ENCODE measurements at places on chromosomes 16 and 17. TPM values are rescaled to one million over a fixed set of nuclear protein-coding genes. Genes with fewer than 3 reads are reported as not detected.

PRSS22 gene
- not detected for total RNA-seq

SEPTIN12 gene
- not detected for total RNA-seq

DNA sequence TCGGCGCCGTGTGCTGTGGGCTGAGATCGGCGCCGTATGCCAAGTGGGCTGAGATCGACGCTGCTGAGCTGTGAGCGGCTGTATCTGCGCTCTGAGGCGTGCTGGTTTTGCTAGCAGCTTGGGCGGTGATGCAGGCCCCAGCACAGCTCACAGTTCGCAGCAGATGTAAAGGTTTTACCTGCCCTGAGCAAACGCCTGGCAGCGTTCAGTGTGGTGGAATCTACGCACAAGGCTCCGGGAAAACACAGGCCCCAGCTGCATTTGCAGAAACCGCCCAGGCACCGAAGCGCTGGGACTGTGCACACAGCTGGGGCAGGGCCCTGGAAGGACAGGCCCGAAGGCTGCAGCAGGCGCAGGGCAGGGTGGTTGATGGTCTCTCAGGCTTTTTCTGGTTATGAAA lies 8.0 kb upstream of the ZNF469 start:
- DNase-seq, result peak; percentile 49

DNA sequence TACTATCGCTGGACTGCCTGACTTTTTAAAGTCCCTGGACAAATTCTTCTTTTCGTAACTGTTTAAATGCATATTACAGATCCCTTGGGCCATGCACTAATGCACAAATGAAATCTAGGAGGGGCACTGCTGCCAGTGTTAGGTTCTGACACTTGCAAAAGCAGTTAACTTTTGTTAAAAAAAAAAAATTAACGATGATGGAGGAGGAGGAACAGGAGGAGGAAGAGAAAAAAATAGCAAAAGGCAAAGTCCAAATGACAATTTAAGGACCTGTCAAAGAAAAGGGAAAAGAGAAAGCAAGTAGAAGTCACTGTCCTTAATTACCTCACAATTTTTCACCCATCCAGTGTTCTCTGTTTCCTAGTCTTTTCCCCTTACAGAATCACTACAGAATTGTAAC lies 97.8 kb upstream of the CORO6 start:
- no peak for DNase-seq

DNA sequence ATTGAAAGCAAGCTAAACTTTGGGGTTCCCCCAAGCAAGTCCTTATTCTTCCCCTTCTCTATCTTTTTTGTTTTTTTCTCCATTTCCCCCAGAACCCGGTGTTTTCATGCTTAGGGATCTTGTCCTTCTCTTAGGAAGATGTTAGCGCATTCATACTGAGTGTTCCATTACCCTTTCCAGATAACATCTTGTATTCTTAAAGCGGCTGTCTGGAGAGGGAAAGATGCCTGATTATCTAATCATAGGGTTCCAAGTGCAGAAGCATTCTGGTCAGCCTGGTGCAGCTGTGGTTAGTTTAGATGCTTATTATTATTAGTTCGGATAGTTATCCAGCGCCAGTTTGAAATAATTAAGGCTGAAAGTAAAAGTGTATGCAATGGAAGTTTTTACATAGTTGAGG lies 2.0 kb downstream of the TOM1L1 start:
- no peak for DNase-seq

GRCh38 chr16:87740909-87741424 lies 24.8 kb downstream of the KLHDC4 start:
- no peak for DNase-seq

DNA sequence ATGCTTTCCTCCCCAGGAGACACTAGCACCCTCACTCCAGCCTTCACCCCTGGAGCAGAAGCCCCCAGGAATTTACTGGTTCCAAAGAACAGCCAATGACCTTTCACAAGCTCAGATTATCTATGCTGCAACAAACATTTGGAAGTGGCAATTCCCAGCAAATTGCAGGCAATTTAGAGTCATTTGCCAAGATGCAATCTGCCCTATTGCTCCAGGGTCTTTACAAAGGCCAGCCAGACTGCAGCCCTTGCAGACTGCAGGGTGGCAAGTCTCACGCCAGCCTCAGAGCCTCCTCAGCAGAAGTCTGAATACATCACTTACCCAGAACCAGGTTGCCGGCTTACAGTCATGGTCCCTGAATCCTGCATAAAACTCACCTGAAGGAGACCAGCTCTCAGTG lies 21.8 kb downstream of the AXIN1 start:
- DNase-seq, result no peak

DNA sequence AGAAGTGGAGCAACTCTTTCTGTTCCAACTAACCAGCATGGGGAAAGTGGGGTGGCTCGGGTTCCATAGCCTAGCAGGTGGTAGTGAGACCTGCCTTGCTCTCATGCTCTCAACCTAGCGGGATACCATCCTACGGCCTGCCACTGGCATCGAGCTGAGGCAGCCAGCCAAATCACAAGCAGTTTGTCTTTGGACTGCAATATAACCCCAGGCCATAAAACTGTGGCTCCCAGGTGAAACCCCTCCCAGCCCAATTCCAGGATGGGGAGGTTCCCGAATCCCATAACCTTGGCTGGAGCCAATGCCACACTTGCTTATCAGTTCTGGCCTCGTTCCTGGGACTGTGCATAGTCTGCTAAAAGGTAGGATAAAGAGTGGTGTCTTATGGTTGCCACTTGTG lies 155.8 kb upstream of the NETO2 start:
- no peak for DNase-seq

- peak; percentile 91 for DNase-seq
Observed at GRCh38 chr16:27495191-27495590, 54.5 kb downstream of the GTF3C1 start.

DNA sequence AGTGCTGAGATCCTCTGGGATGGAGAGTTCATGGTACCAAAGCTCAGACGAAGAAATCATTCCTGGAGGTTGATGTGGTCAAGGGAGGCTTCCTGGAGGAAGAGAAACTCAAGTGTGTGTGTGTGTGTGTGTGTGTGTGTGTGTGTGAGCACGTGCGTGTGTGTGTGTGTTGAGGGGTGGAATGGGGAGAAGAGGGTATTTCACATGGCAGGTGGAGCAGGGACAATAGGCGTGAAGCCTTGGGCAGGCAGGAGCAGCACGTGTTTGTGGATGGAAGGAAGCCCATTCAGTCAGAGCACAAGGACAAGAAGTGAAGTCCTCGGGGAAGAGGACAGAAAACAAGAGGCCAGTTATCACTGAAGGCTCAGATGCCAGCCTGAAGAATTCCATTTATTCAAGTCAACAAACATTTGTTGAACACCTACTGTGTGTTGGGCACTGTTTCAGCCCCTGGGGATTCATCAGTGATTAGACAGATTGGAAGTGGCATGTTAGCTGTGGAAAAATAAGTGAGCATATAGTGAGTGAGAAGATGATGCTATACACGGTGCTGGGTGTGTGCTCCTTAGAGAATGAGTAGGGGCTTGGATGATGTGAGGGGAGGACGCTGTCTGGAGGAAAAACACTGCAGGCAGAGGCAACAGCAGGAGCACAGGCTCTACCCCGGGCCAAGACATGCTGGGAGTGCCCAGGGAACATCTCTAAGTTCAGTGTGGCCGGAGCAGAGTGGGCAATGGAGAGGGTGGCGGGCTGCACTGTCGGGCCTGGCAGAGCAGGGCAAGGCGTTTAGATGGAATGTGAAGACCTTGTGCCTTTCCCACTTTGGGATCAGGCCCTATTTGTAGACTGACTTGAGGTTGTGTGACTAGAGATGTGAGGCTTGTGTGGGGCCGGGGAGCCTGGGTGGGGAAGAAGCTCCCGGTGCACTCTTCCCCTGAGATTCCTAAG lies 267.1 kb downstream of the CBLN1 start:
- DNase-seq, result no peak

LRRC46 gene
- not detected for total RNA-seq

CES4A gene
- total RNA-seq, result 7.4 TPM

SLC6A2 gene
- not detected for total RNA-seq

DNA sequence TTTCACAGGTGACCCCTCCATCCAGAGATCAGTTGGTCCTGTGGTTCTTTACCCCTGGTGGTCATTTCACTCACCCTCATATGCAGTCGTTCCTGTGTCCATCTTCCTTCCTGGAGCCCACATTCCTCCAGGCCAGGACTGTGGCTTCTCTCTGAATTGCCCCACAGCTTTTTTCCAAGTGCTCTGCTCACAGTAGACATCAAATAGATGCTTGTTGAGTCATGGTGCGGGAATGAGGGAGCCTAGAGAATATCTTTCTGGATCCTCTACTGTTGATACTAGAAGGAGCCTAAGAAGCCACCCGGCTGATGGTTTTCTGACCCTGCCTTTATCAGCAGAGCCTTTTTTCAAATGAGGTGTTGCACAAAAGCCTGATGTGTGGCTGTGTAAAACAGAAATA lies 10.4 kb downstream of the USB1 start:
- no peak for DNase-seq

DNA sequence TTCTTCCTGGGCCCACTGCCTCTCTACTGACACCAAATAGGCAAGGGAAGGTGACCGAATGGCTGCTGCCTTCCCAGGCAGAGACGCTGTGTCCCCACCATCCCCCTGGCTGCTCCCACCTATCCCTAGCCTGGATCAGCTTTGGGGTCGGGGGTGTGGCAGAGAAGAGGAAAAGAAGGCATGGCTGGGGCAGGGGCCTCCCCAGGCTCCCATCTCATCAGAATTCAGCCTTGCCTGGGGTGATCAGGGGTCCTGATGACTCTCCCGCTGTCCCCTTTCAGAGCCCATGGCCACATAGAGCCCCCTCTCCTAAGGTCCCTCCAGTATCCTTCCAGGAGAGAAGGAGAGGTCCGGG lies 665 bp downstream of the PLXDC1 start:
- DNase-seq, result no peak

CLCN7 gene
- total RNA-seq, result 52.6 TPM

CCL1 gene
- total RNA-seq, result not detected

CD300E gene
- 1.4 TPM for total RNA-seq

GRCh38 chr17:44901411-44901921 lies 2.2 kb upstream of the EFTUD2 start:
- no peak for DNase-seq

GRCh38 chr17:66981983-66982508 lies 17.5 kb downstream of the CACNG4 start:
- DNase-seq, result no peak

GRCh38 chr17:56891751-56892150 lies 22.1 kb downstream of the TRIM25 start:
- DNase-seq, result peak; percentile 87

IGF2BP1 gene
- total RNA-seq, result 0.05 TPM

CHAD gene
- 0.46 TPM for total RNA-seq

DNA sequence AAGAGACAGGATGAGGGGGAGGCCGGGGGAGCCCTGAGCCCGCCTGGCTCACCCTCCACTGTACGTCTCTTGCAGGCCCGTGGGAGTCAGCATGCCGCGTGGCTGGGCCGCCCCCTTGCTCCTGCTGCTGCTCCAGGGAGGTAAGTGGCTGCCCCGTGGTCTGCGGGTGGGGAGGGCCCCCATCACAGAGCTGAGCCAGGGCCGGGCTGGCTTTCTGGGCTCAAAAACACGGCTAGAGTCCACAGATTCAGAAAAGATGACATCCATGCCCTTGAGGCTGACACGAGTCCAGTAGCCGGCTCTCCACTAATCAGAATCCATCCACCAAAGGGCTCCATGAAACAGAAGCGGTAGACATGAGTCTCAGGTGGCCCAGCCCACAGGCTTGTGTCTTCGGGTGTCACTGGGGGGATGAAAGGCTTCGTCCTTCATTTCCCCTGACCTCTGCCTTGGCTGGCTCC lies 28.0 kb downstream of the IL21R start:
- DNase-seq, result no peak

PRKCB gene
- total RNA-seq, result 26.9 TPM

GRCh38 chr17:17384961-17385360 lies 81.8 kb downstream of the NT5M start:
- no peak for DNase-seq

PSMC3IP gene
- 4.7 TPM for total RNA-seq

PDIA2 gene
- 0.88 TPM for total RNA-seq

GRCh38 chr17:56937687-56938086 lies 23.2 kb downstream of the COIL start:
- DNase-seq, result no peak

DNA sequence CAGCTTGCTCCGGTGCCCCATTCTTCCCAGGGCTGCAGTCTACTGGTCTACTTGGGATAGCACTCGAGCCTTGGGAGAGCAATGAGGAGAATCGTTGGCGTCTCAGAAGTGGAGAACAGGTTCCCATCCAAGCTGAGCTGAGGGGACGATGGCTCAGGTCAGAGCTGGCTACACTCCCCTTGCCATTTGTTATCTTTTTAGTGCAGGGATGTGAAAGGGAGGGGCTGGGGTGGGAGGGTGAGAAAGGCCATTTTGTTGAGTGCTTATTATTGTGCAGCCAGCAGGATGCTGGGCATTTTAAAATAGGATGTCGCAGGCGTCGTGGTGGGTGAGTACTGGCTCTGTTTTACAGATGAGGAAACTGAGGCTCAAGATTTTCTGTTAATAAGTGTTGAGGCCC lies 410.8 kb downstream of the SNX29 start:
- no peak for DNase-seq

DNA sequence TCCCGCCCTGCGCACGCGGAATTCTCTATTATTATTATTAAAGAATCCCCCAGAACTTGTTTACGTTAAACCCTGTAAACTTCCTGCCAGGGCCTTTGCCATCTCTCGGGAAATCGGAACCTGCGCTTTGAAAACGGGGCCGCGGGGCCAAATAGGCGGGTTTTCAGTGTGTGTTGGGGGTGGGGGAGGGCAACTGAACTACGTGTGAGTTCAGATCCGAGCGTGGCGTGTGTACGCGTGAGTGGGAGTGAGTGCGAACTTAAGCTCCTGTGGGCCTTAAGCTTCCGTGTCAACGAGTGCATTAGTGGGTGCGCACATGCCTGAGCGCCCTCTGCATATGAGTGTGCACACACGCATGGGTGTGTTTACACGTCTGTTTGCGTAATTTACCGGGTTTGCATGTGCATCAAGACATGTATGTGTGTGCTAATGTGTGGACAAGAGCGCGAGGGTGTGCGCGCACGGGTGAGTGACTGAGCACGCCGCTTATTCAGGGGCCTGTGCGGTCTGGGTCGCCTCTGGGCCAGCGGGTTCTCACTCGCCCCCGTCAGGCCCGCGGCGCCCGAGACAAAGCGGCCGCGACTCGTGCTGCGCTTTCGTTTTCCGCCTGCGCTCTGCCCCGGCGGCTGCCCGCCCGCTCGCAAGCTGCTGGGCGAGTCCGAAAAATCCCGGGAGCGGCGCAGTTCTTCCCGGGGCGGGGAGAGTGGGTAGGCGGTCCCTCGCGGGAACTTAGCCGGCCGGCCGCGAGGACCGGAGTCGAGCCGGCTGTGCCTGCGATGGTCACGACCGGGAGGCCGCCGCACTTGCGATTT lies 1.2 kb upstream of the FOXF1 start:
- peak; percentile 88 for DNase-seq

All from posterior vena cava (tissue), 2 donors.